ENCODE measurements at places on chromosomes 4 and X. TPM values are rescaled to one million over a fixed set of nuclear protein-coding genes. Genes with fewer than 3 reads are reported as not detected.

DNA sequence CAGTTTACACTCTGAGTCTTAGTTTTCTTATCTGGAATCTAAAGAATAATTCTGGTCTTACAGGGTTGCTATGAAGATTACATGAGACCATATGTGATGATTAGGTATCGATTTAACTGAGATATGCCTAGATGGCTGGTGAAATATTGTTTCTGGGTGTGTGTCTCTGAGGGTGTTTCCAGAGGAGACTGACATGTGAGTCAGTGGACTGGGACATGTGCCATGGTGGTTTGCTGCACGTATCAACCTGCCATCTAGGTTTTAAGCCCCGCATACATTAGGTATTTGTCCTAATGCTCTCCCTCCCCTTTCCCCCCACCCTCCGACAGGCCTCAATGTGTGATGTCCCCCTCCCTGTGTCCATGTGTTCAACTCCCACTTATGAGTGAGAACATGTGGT, 186.0 kb upstream of the CXorf66 start:
- H3K4me1 ChIP-seq: no peaks in the 10 kb centered on the region
- H3K4me3 ChIP-seq: no peak overlapping the region
- DNase-seq: no peak
- H3K27me3 ChIP-seq: no peaks in the 10 kb centered on the region
- H3K36me3 ChIP-seq: no peaks in the 10 kb centered on the region
- H3K27ac ChIP-seq: no peak overlapping the region

DNA sequence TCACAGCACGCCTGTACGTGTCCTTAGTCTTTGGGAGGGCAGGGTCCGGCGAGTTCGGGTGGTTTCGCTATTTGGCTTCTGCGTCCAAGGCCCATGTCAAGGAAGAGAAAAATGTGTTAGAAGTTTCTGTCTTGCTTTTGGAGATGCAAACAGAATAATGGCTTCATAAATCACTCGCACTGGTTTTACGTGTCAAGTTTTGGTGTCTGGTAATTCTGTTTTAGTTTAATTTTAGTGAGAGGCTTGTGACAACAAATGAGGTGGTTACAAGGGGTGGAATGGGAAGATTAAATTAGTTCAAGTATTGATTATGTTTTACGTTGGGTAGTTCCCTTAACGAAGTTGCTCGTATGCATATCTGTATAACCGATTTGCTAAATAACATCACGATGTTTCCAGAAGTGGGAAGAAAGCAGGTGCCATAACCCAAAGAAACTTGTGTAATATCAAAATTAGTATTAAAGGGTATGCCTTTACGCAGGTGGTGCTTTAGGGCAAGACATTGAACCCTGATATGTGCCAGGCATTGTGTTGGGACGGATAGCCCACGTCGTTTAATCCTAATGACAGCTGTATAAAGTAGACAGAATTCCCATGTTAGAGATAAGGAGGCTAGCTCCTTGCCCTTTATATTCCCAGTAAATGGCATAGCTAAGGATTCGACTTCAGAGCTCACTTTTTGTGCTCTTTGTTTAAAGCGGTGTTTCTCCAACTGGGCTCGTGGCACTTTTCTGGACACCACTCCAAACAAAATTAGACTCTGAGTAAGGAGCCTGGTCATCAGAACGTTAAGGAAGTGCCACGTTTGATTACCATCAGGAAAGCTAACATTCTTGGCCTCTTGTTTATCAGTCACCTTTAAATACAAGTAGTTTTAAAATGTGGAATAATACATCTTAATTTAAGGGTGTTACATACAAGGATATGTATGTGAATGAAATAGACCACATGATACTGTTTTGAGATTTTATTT, 843 bp downstream of the RPL34 start:
- DNase-seq: no peak
- no peaks in the 10 kb centered on the region for H3K27me3 ChIP-seq
- H3K27ac ChIP-seq: peak overlapping the region; percentile 92
- peaks cover 48% of the 10 kb centered on the region for H3K36me3 ChIP-seq

GRCh38 chrX:71533851-71534561, 1.1 kb downstream of the OGT start:
- peak overlapping the region; percentile 92 for H3K4me3 ChIP-seq
- no peaks in the 10 kb centered on the region for H3K27me3 ChIP-seq
- peak overlapping the region; percentile 97 for H3K27ac ChIP-seq
- no peak for DNase-seq

- no peak overlapping the region for H3K4me3 ChIP-seq
- no peaks in the 10 kb centered on the region for H3K36me3 ChIP-seq
- no peaks in the 10 kb centered on the region for H3K4me1 ChIP-seq
Measured at GRCh38 chr4:26361297-26361696, 40.5 kb downstream of the RBPJ start.

GRCh38 chrX:137651647-137652046, 85.7 kb downstream of the ZIC3 start:
- no peak overlapping the region for H3K4me3 ChIP-seq
- H3K36me3 ChIP-seq: no peaks in the 10 kb centered on the region
- no peaks in the 10 kb centered on the region for H3K4me1 ChIP-seq

- no peak overlapping the region for H3K4me3 ChIP-seq
- no peaks in the 10 kb centered on the region for H3K36me3 ChIP-seq
- H3K27ac ChIP-seq: no peak overlapping the region
- DNase-seq: no peak
- no peaks in the 10 kb centered on the region for H3K4me1 ChIP-seq
Measured at GRCh38 chrX:51292421-51292820, 40.2 kb upstream of the NUDT10 start.

GRCh38 chrX:19743386-19743785, 144.0 kb downstream of the SH3KBP1 start:
- no peak for DNase-seq
- no peaks in the 10 kb centered on the region for H3K27me3 ChIP-seq
- no peak overlapping the region for H3K4me3 ChIP-seq
- H3K27ac ChIP-seq: no peak overlapping the region
- H3K36me3 ChIP-seq: no peaks in the 10 kb centered on the region

DNA sequence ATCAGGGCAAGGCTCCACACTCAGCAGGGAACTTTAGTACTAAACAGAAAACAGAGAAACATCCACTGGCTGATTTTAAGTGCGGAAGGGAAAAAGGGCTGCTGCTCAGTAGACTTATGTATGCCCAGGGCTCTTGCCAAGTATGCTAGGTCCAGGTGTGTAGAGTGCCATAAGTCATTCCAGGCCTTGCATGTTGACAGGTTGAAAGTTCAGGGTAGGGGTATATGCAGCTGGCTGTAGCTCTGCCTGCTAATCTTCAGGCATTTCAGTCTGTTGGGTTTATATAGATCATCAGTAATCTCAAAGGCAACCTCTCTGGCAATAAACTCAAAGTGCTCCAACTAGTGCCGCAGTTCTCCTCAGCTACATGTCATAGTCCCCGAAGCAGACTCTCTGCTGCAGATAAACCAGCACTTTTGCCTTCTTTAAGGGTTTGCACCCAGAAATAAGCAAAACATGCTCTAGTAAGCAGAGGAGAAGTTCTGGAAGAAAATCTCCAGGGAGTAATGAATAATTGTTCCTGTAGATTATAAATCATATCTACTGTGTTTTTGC, 134.9 kb upstream of the GRIA3 start:
- H3K36me3 ChIP-seq: no peaks in the 10 kb centered on the region
- DNase-seq: no peak
- no peak overlapping the region for H3K4me3 ChIP-seq
- no peaks in the 10 kb centered on the region for H3K27me3 ChIP-seq

DNA sequence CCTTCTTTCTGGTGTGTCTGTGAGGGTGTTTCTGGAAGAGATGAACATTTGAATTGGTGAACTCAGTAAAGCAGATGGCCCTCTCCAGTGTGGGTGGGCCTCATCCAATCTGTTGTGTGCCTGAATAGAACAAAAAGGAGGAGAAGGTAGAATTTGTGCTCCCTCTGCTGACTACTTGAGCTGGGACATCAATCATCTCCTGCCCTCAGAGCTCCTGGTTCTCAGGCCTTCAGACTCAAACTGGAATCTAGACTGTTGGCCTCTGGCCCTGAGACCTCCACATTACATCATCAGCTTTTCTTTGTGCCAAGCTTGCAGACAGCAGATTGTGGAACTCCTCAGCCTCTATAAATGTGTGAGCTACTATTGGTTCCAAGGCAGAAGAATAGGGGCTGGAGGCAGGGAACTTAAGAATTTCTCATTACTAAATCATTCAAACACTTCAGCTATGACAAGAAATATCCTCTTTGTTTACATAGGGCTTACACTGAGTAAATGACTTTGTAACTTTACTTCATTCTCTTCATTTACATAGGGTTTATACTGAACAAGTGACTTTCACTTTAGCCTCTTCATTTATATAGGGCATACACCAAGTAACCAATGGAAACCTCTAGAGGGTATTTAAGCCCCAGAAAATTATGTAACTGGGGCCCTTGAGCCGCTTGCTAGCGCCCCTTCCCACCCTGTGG, 86.9 kb upstream of the NWD2 start:
- H3K27ac ChIP-seq: no peak overlapping the region
- no peak overlapping the region for H3K4me3 ChIP-seq
- no peak for DNase-seq
- H3K36me3 ChIP-seq: no peaks in the 10 kb centered on the region
- H3K4me1 ChIP-seq: no peaks in the 10 kb centered on the region

GRCh38 chr4:174928575-174929253, 10.6 kb downstream of the ADAM29 start:
- no peak overlapping the region for H3K4me3 ChIP-seq
- no peak for DNase-seq
- H3K27me3 ChIP-seq: no peaks in the 10 kb centered on the region
- H3K27ac ChIP-seq: no peak overlapping the region

GRCh38 chrX:80810365-80810978, 795 bp upstream of the BRWD3 start:
- peak overlapping the region; percentile 56 for H3K4me3 ChIP-seq
- no peaks in the 10 kb centered on the region for H3K27me3 ChIP-seq
- H3K36me3 ChIP-seq: no peaks in the 10 kb centered on the region
- no peaks in the 10 kb centered on the region for H3K4me1 ChIP-seq

DNA sequence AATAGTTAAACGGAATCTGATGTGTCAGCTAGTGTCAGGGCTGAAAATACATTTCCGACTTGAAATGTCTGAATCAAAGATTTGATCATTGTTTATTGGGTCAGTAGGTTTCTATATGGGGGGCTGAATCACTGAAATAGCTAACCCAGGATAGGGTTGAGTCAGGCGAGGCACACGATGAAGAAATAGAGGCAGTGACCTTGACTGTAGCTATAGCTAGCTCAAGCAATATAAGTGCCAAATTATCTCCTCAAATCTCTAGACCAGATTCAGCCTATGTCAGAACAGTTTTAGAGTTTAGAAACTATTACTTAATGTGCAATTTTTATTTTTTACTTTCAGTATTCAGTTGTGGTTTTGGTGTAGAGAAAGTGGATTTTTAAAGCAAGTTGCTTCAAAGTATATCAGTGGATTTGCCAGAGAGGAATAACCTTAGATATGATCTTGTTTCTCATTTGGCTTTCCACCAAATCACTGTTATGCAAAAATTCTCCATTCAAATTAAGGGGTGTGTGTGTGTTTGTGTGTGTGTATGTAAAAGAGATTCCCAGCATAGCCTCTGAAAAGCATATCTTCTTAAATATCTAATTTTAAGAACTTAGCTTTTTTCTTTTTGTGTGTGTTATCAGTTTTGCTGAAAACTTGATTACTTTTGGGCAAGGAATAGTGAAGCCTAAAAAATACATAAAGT, 100.3 kb upstream of the RPL34 start:
- no peak overlapping the region for H3K4me3 ChIP-seq
- H3K4me1 ChIP-seq: no peaks in the 10 kb centered on the region
- H3K36me3 ChIP-seq: no peaks in the 10 kb centered on the region
- no peak for DNase-seq

DNA sequence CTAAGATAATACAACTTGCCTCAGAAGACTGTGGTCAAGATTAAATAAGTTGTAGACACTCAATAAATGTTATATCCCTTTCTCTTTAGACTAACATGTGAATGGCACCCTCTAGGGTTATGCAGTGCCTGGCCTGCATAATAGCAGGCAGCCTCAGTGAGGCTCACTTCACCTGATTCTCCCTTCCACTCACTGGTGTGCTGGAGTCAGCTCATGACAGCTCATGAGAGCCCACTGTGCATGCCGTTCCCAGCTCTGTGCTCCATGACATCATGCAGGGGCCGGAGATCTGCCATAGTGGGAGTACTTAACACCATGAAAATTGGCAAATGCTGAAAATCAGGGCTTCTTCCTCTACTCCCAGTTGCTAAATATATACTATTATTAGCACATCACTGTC, 64.5 kb downstream of the TEC start:
- no peak overlapping the region for H3K27ac ChIP-seq
- H3K4me1 ChIP-seq: no peaks in the 10 kb centered on the region
- H3K36me3 ChIP-seq: no peaks in the 10 kb centered on the region

DNA sequence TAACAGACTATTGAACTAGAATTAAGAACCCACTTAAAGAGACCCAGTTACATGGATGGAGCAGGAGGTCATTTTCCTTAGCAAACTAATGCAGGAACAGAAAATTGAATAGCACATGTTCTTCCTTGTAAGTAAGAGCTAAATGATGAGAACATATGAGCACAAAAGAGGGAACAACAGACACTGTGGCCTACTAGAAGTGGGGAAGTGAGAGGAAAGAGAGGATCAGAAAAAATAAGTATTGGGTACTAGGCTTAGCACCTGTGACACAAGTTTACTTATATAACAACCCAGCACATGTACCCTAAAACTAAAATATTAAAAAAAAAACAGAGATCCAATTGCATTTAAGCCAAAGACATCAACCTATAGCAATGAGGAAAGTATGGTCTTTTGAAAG, 26.2 kb downstream of the ARAP2 start:
- no peak for DNase-seq
- no peaks in the 10 kb centered on the region for H3K36me3 ChIP-seq
- no peak overlapping the region for H3K27ac ChIP-seq
- H3K4me3 ChIP-seq: no peak overlapping the region

GRCh38 chr4:146545102-146545501, 23.4 kb upstream of the SLC10A7 start:
- no peak overlapping the region for H3K4me3 ChIP-seq
- H3K27me3 ChIP-seq: no peaks in the 10 kb centered on the region
- no peaks in the 10 kb centered on the region for H3K36me3 ChIP-seq
- H3K4me1 ChIP-seq: no peaks in the 10 kb centered on the region
- no peak for DNase-seq
- H3K27ac ChIP-seq: no peak overlapping the region

DNA sequence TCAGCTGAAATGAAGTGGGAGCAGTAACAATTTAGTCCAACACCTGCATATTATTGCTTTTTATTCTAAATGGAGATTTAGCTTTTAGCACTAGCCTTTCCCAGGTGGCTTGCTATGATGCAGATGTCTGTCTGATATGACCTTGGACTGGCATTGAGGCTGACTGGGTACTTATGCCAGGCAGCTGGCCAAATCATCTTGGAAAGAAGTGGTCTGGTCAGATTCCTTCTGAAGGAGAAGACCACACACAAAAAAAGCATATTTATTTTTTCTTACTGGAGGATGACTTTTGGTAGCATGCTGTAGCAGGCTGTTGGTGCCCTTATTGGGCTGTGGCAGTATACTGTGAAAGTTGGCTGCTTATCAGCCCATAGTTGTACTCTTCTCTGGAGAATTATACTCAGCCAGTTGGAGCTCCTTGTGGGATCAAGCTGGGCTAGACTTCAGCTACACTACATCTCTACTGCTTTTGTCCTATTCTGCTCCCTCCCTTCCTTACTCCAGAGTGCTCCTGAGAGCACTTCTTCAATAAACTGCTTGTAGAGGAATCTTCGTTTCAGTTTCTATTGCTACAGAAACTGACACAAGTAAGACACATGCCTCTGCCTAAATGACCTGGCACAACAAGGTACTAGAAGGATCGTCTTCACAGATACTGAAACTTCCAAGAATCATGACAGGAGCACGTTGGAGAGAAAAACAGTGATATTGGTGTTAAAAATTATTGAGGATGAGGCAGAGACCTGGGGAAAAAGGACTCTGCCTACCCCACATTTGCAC, 196.8 kb upstream of the RPS6KA3 start:
- H3K4me1 ChIP-seq: no peaks in the 10 kb centered on the region
- no peaks in the 10 kb centered on the region for H3K27me3 ChIP-seq
- H3K36me3 ChIP-seq: no peaks in the 10 kb centered on the region
- no peak for DNase-seq

The TCEAL2 gene
- total RNA-seq: 15.1 TPM

The BMP2K gene
- 25.3 TPM for total RNA-seq

The NEK1 gene
- total RNA-seq: 11.1 TPM

The CLCN4 gene
- 11.2 TPM for total RNA-seq
